ENCODE measurements at places on chromosomes 5 and 9.
A peak's percentile ranks its signal among the peaks of the same experiment; 100 is the strongest.

DNA sequence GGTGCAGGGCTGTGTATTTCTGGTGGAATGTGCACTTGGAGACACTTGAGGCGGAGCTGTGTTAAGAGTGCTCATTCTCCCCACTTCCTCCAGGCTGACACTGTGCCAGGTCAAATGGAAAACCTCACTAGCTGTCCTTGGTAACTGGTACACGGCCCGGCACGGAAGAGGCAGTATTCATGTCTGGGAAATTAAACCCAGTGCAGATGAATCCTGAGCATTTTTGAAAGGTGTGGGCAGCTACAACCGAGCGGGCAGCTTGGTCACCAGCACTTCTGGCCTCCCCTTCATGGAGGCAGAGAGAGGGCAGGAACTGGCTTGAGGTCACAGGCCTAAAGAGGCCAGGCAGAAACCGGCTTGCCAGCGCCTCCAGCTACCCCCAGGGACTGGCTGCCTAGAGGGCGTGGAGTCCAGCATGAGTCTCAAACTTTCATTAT, 1.6 kb downstream of the CLPTM1L start:
- no peak for DNase-seq

GRCh38 chr9:22514871-22515270, 68.2 kb downstream of the DMRTA1 start:
- DNase-seq = no peak

DNA sequence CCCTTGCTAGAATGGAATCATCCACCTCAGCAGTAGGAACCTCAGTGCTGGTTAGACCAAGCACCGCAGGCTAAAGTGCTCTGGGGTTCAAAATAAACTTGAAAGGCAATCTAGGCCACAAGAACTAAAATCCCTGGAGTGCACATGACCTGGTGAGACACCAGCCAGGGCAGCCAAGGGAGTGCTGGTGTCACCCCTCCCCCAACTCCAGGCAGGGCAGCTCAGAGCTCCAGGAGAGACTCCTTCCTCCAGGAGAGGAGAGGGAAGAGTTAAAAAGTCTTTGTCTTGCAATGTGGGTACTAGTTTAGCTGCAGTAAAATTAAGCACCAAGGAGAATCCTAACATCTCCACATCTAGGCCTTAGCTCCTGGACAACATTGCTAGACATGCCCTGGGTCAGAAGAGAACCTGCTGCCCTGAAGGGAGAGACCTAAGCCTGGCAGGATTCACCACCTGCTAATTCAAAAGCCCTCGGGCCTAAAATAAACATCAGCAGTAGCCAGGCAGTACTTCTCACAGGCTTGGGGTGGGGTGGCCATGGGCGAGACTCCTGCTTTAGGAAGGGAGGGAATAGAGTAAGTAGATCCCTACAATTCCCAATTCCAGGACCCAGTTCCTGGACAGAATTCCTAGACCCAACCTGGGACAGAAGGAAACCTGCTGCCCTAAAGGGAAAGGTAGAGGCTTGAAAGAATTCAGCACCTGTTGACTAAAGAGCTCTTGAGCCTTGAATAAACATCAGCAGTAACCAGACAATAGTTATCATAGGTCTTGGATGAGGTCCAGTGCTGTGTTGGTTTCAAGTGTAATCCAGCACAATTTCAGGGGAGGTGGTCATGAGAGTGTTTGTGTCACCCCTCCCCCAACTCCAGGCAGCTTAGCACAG, 25.8 kb downstream of the UGT3A2 start:
- DNase-seq = no peak

- DNase-seq = no peak
These were observed 2364.3 kb upstream of the ACO1 start for GRCh38 chr9:30020161-30020560.

GRCh38 chr9:102178811-102179210, 440.4 kb upstream of the GRIN3A start:
- DNase-seq = peak; percentile 1

- DNase-seq = peak; percentile 37
These were observed 132.9 kb upstream of the ACO1 start for GRCh38 chr9:32251539-32251938.

DNA sequence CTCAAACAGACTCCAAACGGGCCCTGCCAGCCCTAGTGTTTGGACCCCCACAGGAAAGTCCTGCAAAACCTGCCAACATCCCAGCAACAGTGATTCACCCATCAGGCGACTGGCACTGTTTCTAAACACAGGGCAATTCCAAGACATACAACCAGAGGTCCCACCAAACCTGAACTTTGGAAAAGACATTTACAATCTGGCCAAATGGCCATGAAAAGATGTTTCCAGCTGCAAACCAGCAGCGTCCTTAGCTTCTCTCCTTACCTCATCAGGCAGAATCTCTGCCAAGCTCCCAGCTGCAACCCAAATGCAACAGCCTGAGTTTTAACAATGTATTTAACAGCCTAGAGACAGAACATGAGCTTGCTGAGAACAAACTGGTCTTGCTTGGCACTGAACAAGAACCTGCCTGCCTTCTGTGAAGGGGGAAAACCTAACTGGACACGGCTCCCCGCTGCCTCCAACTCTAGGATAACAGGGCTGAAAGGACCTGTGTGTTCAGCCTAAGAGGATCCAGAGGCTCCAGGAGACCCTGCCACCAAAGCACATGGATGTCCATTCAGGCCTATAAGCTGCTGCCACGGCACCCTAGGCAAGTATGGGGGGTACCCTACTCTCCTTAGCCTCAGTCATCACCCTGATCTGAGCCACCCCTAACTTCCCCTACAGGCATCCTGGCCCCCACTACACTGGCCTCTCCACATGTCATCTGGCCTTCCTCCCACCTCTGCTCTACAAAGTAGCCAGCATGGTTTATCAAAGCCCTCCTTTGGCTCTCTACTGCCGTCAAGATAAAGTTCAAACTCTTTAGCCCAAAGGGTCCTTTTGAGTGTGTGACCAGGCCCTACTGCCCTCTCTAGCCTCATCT, 5.6 kb downstream of the P4HA2 start:
- peak; percentile 38 for DNase-seq

GRCh38 chr9:137050570-137050969, 3.3 kb downstream of the ENTPD2 start:
- DNase-seq = no peak

- DNase-seq = peak; percentile 77
These were observed 23.4 kb downstream of the CORO2A start for GRCh38 chr9:98168941-98169488.

- no peak for DNase-seq
These were observed 77.0 kb downstream of the IQGAP2 start for GRCh38 chr5:76479973-76480667.

- peak; percentile 66 for DNase-seq
These were observed 87.3 kb downstream of the PRDM6 start for GRCh38 chr5:123176224-123176937.

- DNase-seq = no peak
These were observed 27.3 kb upstream of the RNU6ATAC start for GRCh38 chr9:134191455-134192209.

DNA sequence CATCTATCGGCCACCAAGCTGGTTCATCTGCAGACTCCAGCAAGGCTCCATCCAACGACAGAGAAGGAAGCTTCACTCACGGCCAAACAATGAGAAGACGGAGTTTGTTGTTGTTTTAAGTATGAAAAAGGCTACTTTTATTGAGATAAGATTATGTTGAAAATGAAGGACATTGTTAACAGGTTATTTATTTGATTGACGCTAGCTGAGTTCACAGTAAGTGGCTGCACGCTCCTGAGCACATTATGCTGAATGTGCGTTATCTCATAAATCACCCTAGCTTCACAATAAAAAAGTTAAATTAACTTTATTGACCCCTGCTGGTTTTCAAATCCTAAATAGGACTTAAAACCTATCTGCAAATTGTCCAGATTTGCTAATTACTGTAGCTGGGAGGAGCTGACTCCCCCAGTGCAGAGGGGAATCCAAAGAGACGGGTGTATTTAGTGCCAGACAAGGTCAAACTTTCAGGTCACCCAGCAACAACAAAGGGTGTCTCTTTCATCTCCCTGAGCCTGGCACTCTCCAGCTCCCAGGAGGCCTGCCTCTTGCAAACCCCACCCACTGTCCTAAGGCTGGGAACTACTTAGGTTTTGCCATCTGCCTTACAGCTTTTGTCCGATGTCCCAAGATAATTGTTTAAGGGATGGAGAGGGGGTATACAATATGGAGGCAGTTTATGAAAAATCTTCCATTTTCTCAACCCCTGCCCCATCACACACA, 129.2 kb downstream of the ZDHHC21 start:
- DNase-seq = no peak

- DNase-seq = peak; percentile 86
These were observed 41.4 kb upstream of the DNAH5 start for GRCh38 chr5:13985731-13986418.

DNA sequence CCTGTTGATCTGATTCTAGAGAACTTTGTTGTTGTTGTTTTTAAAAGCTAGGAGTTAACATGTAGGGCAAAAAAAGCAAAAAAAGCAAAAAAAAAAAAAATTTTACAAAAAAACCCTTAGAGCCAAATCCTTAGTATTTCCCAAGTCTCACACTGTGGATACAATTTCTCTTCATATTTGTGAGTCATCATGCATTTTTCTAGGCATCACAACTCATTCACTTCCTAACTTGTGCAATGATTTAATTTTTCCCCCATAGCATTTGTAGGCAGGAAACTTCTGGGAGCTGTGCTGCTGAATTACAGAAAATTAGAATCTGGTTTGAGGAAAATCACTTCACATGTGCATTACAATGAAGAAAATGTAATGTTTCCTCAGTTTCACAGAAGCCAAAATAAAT, 91.9 kb downstream of the MARCHF3 start:
- DNase-seq = peak; percentile 92

GRCh38 chr9:115084709-115085108, 33.2 kb downstream of the TNC start:
- DNase-seq = no peak

GRCh38 chr9:127931092-127931881, 710 bp upstream of the PIP5KL1 start:
- peak; percentile 69 for DNase-seq

- peak; percentile 61 for DNase-seq
These were observed 18.9 kb upstream of the IGFBPL1 start for GRCh38 chr9:38443181-38443580.

- no peak for DNase-seq
These were observed 15.8 kb downstream of the PSMB7 start for GRCh38 chr9:124399323-124399967.

DNA sequence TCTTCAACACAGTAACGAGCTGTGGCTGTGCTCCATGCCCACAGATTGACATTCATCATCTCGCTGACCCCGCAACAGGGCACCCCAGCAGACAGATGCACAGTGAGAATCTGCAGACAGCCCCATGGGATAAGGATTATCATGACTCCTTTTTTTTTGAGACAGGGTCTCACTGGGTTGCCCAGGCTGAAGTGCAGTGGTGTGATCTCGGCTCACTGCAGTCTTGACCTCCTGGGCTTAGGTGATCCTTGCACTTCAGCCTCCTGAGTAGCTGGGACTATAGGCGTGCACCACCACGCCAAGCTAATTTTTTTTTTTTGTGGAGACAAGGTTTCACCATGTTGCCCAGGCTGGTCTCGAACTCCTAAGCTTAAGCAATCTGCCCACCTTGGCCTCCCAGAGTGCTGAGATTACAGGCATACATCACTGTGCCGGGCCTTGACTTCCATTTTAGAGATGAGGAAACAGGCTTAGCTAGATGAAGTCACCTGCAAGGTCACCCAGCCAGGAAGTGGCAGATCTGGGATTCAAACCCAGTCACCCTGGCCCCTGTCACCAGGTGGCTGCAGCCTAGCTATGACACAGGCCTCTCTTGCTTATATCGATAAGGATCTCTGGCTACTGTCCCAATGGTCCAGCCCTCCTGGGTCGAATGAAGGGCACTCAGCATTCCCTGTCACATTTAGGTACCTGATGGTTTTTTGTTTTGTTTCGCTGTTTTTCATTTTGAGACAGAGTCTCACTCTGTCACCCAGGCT, 5.1 kb downstream of the AIF1L start:
- DNase-seq = no peak

GRCh38 chr5:174903172-174903732, 178.9 kb downstream of the MSX2 start:
- no peak for DNase-seq

DNA sequence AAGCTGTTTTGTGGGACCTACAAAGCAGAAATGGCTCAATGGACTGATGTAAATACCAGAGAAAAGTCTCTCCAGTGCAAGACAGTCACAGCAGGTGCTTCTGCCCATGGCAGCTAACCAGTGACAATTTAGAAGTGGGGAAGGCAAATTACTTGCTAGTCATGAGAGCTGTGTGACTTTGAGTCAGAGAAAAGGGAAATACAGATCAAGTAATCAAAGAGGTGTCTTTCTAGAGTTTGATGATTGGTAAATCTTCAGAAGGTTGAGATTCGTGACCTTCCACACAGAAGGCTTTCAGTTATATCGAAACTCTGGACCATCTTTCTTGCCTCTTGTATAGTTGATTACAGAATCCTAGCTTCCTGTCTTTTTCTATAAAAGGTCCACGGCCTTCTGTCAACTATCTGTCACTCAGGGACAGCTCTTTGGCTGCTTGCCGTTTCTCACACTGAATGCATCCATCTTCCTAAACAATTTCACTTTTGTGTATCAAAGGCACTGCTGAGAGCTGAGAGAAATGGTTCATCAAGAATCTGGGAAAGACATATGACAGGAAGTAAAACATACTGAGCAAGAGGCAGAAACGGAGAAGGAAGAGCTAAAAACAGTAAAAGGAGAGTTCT, 993.9 kb upstream of the ACO1 start:
- DNase-seq = no peak

GRCh38 chr9:107307331-107307730, 24.3 kb downstream of the RAD23B start:
- no peak for DNase-seq

DNA sequence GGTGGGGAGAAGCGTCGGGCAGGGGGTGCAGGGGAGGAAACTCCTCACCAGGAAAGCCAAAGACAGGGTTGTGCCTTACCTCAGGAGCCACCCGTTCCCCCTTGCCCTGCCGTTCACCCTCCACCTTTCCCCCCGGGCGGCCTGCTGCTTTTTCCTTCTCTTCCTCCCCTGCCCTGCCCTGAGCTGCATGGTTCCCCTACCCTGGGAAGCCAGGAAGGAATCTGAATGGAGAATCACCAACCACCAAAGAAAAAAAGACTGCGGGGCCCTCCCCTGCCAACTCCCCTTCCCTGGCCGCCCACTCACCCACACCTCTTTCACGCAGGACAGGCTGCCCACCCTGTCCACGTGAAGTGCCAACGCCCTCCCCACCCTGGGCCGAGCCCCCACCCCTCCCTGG, 820 bp upstream of the NFX1 start:
- DNase-seq = peak; percentile 9

GRCh38 chr9:69122549-69123141, 51.4 kb upstream of the TJP2 start:
- peak; percentile 62 for DNase-seq

DNA sequence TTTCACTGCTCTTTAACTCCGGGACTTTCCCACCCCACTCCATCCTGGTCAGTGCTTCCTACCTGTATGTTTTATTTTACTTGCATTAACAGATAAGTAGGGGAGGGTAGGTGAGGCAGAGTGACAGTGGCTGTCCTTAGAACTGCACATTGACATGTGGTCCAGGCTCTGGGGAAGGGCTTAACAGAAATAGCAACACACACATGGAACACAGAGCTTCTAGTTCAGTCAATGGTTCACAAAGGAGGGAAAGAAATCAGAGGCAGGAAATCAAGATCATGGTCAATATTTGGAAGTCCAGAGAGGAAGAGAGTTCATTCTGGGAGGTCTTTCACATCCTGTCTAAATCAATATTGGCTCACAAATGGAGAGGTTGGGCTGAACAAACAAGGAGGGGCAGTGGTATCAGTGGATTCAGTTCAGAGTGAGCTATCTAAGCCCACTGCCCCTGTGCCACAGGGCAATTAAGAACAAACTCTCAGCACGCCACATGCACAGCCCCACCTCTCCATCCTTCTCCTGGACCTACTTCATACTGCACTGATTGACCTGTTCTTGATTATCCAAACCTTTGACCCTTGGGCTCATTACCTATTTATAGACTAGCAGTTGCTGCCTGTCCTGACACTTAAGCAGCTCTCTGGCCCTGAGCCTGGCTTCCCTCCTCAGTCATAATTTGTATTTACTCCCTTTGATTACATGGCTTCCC, 6.2 kb upstream of the VPS13A start:
- no peak for DNase-seq

All from amniotic epithelial cell (primary cell).